Activated naive CD8-positive, alpha-beta T cell treated with anti-CD3 and anti-CD28 coated beads, Interleukin-2, amount 10 ng/mL, durations not matched to agents 7 days and 5 days (primary cell): ENCODE measurements at places on chromosomes 1 and 21.

DNA sequence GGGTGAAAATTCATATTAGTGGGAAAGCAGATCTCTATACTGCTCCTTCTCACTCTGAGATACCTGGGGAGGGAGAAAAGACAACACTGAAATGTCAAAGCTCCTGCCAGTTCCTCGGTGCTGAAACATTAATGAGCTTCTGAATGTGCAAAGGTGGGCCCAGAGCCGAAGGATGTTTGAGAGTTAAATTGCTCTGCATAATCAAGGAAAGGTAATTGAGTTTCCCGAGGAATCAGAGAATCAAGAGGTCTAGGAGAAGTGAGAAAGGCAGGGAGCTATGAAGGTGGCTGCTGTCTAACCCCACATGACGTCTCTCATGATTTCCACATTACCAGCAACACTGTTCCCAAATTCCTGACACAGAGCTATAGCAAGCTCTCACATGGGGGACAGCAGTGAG lies 346.7 kb downstream of the SMYD3 start:
- DNase-seq: no peak

GRCh38 chr21:21929789-21930188 lies 931.6 kb downstream of the NCAM2 start:
- DNase-seq: no peak

DNA sequence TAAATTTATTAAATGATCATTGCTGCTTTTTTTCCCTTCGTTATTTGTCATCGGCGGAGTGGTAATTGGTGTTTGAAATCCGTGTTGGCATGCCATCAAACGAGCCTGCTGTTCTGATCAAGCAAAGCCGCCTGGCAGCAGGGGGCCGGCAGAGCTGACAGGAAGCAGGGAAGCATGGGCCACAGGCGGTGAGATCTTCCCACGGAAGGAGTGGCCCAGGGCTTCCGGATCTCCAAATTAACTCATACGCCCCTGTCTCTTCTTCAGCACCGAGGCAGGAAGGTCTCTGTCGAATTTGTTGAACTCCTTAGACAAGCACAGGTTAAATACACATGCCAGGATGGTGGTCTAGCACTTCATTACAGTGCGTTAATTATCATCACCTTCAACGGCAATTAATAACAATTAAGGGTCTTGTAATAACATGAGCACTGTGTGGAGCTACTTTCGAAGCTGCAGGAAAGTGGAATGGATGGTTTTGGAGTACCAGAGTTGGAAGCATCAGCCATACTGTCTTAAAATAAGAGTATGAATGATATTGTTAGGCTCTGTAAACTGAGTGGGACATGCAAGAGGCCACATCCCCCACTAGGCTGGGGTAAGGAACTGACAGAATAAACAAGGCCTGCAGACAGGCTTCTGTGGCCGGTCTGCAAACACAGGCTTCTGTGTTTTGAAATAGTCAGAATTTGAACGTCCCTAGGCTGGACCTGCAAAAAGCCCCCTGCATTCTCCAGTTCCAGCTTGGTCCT lies 199.4 kb upstream of the DAB1 start:
- DNase-seq: no peak

DNA sequence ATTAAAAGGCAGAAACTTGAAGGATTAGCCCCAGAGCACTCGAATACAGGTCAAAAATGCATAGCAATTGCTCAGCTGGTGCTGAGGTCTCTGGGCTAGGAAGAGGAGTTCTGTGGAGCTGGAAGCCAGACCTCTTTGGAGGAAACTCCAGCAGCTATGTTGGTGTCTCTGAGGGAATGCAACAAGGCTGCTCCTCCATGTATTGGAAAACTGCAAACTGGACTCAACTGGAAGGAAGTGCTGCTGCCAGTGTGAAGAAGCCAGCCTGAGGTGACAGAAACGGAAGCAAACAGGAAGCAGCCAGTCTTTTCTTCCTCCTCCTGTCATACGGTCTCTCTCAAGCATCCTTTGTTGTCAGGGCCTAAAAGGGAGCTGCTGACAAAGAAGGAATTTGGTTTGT lies 233.4 kb upstream of the FGGY start:
- DNase-seq: no peak

GRCh38 chr1:149885339-149886120 lies 13.8 kb upstream of the BOLA1 start:
- DNase-seq: peak; percentile 78
